ENCODE measurements at places on chromosomes 3 and 15.

GRCh38 chr15:77753281-77753873 lies 120.7 kb upstream of the LINGO1 start:
- DNase-seq: no peak

- no peak for DNase-seq
Observed at GRCh38 chr15:65420975-65421359, 1.8 kb downstream of the IGDCC4 start.

- no peak for DNase-seq
Observed at GRCh38 chr3:38255627-38256026, 10.0 kb upstream of the SLC22A13 start.

- DNase-seq: no peak
Observed at GRCh38 chr15:60358935-60359682, 38.7 kb downstream of the ANXA2 start.

GRCh38 chr3:44106756-44107155 lies 134.9 kb upstream of the TOPAZ1 start:
- DNase-seq: no peak

DNA sequence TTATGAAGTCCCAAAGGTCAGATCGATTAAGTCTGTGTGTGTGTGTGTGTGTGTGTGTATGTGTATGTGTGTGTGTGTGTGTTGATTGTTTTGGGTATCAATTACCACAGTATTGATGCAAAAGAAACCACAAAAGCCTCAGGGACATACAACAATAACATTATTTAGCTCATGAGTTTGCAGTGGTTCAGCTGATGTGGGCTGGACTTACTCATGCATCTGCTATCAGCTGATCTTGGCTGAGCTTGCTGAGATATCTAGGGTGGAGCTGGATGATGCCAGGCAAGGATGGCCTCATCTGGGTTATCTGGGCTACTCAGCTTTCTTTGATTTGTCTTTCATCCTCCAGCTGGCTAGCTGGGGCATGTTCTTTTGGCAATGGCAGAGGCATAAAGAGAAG lies 82.4 kb upstream of the PRR23C start:
- no peak for DNase-seq

- DNase-seq: peak; percentile 7
Observed at GRCh38 chr15:90142216-90143165, 40.2 kb upstream of the IDH2 start.

DNA sequence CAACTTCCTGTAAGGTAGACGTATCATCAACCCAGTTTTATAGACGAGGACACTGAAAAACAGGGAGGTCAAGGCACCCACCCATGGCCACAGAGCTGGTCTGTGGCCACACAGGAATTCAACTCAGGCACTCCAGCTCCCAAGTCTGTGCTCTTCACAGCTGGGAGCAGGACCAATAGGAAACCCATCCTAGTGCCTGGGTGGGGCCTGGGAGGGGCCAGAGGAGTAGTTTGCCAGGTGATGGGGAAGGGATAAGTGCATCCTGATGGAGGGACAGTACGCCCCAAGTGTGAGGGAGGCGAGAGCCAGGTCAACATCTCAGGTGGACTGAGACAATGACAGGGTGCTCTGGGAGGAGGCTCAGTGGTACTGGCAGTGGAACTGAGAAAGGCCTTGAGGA lies 22.0 kb downstream of the KIF9 start:
- no peak for DNase-seq

GRCh38 chr3:73787620-73788019 lies 162.9 kb upstream of the PDZRN3 start:
- DNase-seq: no peak

- no peak for DNase-seq
Observed at GRCh38 chr15:99502182-99502581, 63.6 kb upstream of the MEF2A start.

GRCh38 chr3:124791142-124791541 lies 60.9 kb downstream of the UMPS start:
- DNase-seq: no peak

DNA sequence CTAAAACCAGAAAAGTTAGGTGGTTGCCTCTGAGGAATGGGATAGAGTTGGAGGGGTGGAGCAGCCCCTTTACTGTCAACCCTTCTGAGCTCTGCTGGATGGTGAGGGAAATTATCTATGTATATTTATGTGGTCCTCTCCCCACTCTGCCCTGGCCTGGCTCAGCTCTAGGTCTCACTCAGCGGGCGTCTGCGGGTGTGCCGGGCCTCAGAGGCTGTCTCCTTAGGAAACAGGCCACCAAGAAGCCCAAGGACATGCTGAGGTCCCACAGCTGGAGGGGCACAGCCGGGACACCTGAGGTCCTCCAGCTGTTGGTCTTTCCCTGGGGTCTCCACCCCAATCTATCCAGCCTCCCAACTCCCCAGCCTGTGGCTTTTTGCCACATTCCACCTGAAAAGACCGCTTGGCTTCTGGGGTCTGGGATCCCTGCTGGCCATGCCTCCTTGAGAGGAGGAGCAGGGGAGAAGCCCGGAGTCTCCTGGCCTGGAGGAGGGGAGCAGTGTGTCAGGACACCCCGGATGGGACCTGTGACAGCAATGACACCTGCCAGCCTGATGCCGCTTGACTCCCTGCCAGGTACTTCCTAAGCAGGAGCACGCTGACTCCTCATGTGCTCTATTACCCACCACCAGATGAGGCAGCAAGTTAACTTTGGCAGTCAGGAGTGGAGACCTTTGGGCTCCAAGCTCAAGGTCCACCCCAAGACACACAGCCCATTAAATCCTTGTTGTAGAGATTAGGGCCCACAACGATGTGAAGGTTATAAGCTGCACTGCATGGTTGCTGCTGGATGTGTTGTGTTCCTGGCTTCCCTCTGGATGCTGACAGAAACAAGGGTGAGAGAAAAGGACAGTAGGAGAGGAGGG lies at the start of gene SLC28A1:
SLC28A1 (plus strand) TSS at position 747 of the 866 bp plus-strand sequence. CDS start 3,099 bp downstream, outside the sequence.
- no peak for DNase-seq

- DNase-seq: no peak
Observed at GRCh38 chr3:192038726-192039125, 577.8 kb downstream of the PYDC2 start.

- DNase-seq: no peak
Observed at GRCh38 chr3:33795131-33795530, 3.3 kb upstream of the PDCD6IP start.

DNA sequence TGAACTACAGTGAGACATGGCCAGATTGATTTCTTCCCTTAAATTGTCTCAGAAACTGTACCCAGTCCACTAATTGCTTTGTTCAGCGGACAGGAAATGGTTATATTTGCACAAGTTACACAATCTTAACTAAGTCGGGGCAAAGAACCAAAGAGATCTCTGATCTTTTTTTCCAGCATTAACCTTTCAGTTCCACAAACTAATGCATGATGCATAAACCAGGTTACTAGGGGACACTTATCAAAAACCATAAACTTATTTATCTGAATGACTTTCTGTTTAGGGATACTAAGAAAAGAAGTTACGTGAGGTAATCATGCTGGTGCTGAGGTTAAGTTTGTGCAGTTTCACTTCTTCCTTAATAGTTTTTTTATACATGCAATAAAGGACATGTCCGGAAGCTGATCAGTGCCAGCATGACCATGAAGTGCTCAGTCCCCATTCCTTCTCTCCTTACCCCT lies 22.4 kb downstream of the FNDC3B start:
- no peak for DNase-seq

DNA sequence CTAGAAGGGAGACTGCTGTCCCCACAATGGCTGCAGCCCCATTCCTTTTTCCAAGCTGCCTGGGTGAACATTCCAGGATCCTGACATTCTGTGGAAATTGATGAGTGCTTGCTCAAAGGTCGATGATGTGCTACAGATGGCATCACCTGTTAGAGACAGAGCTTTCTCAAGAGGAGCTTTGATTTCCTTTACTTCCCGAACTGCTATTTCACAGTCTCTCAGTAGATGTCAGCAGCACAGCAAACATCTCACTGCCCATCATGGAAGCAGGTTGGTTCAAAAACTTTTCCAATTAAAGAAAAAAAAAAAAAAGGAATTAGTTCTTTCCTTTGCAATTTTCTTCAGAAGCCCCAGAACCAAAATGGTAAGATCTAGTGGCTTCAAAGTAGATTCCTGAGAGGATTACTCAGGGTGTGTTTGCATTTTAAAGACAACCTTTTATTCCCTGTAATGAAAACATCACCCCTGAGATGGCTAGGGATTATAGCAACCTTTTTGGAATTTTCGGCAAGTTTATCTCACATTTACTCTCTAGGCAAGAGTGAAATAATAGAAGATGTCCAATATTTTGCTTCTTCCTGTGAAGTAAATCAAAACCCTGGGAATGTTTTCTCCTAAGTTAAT lies 44.8 kb downstream of the POLR2M start:
- DNase-seq: no peak

- no peak for DNase-seq
Observed at GRCh38 chr15:98938105-98938417, 69.5 kb downstream of the PGPEP1L start.

DNA sequence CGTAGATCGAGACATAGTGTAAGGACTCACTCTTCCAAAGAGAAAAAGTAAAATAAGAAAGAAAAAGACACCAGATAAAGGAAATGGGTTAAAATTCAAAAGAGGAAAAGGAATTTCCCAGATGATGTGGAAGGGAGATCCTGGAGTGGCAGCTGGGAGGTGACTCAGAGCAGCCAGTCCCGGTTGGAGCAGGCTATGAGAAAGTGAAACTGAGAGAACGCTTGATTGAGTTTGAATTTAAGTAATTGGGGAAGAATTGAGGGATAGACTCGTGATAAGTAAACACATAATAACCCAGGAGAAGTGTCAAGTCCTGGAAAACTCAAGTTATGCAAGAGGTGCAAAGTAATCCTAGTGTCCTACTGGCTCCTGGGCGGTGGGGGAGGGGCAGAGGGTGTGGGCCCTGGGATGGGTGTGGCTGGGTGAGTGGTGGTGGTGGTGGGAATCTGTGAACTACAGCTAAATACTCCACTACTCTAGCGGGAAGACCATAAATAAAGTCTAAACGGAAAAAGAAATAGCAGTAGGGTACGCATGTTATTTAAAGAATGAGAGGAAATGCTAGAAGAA lies 1.2 kb downstream of the PRR20G start:
- no peak for DNase-seq

DNA sequence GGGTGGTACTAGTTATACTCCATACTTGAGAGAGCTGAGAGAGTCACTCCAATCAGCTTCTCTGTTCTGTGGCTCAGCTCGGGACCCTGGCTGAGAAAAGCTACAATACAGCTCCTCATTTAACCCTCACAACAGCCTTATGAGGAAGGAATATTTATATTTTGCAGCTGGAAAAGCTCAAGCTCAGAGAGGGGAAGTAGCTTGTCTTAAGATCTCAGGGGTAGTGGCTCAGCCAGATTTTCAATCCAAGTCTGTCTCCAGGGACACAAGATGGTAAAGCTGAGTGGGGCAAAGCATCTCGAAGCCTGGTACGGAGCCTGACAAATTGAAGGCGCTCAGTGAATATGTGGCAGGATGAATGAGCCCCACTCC lies 14.8 kb downstream of the SCAMP2 start:
- DNase-seq: no peak

DNA sequence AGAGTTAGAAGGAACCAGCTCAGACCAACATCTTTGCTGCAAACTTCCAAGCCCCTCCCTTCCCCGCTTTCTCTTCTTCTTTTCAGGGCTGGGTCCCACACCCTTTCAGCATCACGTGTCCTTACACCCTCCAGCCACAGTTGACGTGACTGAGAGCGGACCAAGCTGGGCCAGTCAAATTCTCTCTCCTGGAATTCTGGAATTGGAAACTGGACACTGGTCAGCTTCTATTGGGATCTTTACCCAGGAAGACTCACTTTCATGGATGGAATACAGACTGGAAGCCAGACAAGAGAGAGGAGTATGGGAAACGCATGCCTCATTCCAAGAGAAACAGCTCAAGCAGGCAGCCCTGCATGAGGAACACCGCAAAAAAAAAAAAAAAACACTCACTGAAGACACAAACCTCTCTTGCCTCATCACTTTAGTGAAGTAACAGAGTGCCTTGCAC lies 12.4 kb upstream of the TPM1 start:
- DNase-seq: no peak

- DNase-seq: no peak
Observed at GRCh38 chr3:58789385-58789784, 122.8 kb upstream of the FAM3D start.

GRCh38 chr3:71389191-71389590 lies 194.3 kb downstream of the FOXP1 start:
- DNase-seq: no peak

DNA sequence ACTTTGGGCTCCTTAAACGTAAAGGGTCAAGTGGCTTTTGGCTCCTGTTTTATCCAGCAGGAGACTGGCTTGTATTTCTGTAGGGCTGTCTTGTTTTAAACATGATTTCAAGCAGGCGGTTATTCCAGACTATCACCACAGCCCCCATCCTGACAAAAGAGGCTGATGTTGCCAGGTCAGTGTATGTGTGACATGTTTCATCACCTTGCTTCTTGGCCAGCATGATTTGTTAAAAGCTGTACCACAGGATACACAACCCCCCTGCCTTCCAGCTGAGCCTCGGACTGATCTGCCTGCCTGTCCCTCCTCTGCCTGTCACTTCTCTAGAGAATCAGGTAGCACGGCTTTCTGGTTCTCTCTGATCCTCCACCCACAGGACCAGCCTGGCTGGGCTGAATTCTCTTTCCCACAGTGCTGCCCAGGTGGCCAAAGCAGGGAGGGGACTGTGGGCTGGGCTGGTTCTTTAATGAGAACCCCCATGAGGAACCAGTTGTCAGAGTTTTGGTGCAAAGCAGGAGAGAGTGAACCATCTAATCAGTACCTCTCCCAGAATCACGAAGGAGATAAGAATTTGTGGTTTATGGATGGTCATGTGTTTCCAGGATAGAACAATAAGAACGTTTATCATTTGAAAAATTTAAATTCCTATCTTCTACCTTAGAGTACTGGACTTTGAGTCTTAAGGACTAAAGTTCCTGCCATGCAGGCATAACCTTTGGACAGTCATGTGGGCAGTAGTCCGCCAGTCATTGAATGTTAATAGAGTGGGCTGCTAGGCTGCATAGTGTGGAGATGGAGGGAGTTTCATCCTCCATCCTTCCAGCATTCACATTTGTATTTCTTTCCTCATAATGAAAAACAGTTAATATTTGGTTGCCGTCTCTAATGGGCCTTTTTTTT lies 8.8 kb downstream of the ABHD6 start:
- DNase-seq: no peak

GRCh38 chr3:38644016-38644661 lies 5.3 kb downstream of the SCN5A start:
- DNase-seq: no peak

GRCh38 chr15:79450648-79451047 lies 18.5 kb downstream of the MINAR1 start:
- no peak for DNase-seq

DNA sequence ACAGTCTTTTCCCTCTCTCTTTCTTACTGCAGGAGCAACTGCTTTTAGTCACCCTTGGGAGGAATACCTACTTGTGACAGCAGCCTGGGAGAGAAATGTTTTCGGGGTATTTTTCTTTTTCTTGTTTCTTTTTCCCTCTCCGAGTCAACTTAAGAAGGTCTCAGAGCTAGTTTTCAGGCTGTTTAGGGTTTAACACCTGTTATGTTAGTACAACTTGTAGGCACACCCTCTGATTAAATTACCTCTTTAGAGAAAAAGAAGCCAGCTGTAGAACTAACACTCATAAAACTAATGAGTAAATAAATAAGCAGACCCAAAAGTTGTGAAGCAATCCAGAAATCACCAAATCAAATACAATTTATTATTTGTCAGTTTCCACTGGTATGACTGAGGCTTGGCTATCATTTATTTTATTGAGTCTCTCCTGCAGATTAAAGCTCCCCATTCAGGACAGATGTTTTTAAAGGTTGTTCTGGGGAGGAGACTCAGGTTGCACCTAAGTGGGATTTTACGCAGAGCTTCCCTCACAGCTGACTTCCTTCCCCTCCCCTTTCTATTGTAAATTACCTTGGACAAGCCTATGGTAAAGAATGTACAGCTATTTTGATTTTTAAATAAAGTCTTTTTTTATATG lies 112.5 kb downstream of the FOXB1 start:
- DNase-seq: no peak

Data from CD8-positive, alpha-beta memory T cell (primary cell).